ENCODE measurements at places on chromosomes 13 and 19. TPM values are rescaled to one million over a fixed set of nuclear protein-coding genes. Genes with fewer than 3 reads are reported as not detected.

ZNF177 gene
- not detected for total RNA-seq

DBP gene
- 11.3 TPM for total RNA-seq

GRCh38 chr19:49229416-49229815, 71.8 kb downstream of the TRPM4 start:
- no peak for DNase-seq

GRCh38 chr19:47615714-47616113, 6.8 kb downstream of the BICRA start:
- DNase-seq: no peak

DNA sequence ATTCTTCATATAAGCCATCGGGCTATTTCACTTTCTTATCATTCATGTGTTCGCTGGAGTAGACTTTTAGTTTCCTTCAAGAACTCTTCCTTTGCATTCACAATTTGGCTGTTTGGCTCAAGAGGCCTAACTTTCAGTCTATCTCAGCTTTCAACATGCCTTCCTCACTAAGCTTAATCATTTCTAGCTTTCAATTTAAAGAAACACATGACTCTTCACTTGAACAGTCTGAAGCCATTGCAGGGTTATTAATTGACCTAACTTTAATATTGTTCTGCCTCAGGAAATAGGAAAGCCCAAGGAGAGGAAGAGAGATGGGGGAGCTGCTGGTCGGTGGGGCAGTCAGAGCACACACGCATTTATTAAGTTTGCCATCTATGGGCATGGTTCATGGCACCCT, 158.1 kb downstream of the SUCLA2 start:
- DNase-seq: no peak

Measured in uterus (tissue), 4 donors.